ENCODE measurements at places on chromosomes 2 and 18. TPM values are rescaled to one million over a fixed set of nuclear protein-coding genes. Genes with fewer than 3 reads are reported as not detected.

GRCh38 chr18:49025767-49026500 lies 75.2 kb upstream of the SMAD7 start:
- DNase-seq = peak; percentile 59

DNA sequence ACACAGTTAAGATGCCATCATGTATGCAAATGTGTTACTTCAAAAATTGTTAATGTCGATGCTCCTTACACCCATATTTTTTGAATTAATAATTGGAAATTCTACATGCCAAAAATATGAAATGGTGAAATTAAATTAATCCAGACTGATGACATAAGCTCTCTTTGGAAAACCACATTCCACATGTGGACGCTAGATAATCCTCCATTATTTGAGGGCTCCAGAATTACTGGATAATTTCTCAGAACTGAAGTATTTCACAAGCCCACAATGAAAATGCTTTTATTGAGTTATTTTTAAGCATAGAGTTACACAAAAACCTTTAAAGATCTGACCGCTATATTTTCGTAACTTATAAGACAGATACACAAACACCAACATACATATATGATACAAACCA lies 47.8 kb downstream of the FARSB start:
- no peak for DNase-seq

SERPINB13 gene
- 3.7 TPM for total RNA-seq

- no peak for DNase-seq
These were observed 87.7 kb downstream of the DGKD start for GRCh38 chr2:233442028-233442310.

DNA sequence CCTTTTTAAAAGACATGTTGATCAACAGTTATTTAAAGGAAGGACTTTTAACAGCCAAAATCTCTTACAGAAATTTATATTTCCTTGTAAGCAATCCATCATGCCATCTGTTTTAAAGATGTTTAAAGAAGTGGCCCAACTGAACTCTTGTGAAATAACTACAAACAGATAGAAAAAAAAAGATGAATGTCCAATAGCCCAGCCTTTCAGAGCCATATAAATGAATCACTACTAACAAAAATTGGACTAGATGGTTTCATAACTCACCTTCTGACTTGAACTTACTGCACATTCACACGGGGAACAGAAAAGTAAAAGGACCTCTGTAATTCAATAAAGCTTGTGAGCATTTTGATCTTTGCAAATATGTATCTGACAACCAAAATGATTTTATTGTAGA lies 319.0 kb upstream of the CHAC2 start:
- DNase-seq = no peak

DNA sequence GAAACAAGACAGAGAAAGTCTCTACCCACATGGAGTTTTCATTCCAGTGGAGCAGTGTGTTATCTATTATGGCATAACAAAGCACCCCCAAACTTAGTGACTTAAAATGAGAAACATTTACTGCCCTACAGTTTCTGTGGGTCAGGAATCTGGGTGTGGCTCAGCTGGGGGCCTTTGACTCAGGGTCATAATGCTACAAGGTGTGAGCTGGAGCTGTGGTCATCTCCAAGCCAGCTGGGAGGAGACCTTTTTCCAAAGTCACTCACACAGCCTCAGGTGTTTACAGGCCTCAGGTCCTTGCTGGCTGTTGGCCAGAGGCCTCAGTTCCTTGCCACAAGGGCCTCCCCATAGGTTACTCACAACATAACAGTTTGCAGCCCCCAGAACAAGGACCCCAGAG lies 169.2 kb downstream of the ETAA1 start:
- no peak for DNase-seq

CGREF1 gene
- total RNA-seq = 1.8 TPM

COL4A3 gene
- total RNA-seq = 0.19 TPM

DNA sequence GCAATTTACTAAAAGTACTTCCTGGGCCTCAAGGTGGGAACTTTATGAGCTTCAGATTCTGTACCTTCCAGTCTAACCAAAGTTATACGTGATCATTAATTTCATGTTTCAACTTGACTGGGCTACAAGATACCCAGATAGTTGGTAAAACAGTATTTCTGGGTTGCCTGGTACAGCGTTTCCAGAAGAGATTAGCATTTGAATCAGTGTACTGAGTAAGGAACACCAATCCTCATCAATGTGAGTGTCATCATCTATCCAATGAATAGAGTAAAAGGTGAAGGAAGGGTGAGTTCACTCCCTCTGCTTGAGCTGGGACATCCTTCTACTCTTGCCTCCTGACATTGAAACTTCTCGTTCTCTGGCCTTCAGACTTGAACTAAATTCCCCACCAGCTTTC lies 274.5 kb upstream of the ID2 start:
- no peak for DNase-seq

Measured in type B pancreatic cell (in vitro differentiated cells).